Naive B cell (primary cell): ENCODE measurements at places on chromosomes 1 and 21. TPM values are rescaled to one million over a fixed set of nuclear protein-coding genes. Genes with fewer than 3 reads are reported as not detected.

NOC2L gene
- 73.1 TPM for polyA plus RNA-seq

RGS5 gene
- polyA plus RNA-seq, result not detected

EPHA2 gene
- not detected for polyA plus RNA-seq

CATSPERE gene
- polyA plus RNA-seq, result 0.16 TPM

GPR52 gene
- not detected for polyA plus RNA-seq

CCDC181 gene
- polyA plus RNA-seq, result not detected

DNA sequence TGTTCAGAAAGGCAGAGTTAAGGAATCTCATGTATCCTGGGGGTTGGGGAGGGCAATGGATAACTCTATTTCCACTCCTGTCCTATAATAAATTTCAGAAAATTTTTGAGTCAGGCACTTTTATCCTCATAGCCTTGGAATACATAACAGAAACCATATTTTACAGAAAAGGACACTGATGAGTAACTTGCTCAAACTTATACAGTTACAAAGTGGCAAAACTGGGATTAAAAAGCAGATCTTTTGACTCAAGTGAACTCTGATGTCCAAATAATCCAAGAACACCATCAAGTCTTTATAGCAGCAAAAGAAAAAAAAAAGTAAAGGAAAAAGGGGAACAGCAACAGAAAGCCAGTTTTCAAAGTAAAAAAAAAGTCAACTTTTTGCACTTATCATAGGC, 36.9 kb downstream of the PHC2 start:
- no peak overlapping the region for H3K27ac ChIP-seq
- DNase-seq, result no peak
- no peaks in the 10 kb centered on the region for H3K4me1 ChIP-seq
- H3K36me3 ChIP-seq, result no peaks in the 10 kb centered on the region

DNA sequence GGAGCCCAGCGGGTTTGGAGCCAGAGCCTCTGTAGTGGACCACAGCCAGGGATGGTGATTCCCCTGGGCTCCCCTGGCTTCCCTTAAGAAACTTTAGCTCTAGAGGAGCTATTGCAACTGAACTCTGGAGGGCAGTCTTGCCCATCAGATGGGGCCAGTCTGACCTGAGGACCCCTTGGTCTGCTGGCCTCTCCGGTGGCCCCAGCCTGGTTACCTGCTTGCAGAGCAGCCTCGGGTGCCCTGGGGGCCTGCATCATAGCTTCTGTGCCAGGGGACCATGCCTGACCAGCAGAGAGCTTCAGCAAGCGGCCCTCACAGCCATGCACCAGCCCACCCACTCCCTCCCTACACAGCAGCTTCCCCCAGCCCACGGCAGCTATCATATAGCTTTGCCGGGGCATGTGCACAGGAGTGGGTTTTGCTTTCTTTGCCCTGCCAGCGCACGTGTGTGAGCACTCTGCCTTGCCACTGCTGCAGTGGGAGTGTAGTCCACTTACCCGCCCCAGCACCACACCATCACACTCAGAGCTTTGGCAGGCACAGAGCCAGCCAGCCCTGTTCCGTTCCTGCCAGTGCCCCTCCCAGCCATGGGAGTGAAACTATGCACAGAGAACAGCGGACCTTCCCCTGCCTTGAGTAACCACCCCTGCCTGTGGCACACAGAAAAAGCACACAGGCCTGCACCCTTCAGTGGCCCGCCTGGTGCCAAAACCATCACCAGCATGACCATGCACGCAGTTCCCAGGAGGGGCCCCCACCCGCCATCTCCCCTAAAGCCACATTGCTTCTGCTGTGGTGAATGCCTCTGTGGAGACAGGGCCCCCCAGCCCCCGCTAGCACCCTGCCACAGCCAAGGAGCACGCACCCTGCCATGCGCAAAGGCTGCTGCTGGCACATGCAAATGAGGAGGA, 442.9 kb upstream of the NEGR1 start:
- no peaks in the 10 kb centered on the region for H3K4me1 ChIP-seq
- no peaks in the 10 kb centered on the region for H3K36me3 ChIP-seq
- no peaks in the 10 kb centered on the region for H3K27me3 ChIP-seq
- no peak overlapping the region for H3K4me3 ChIP-seq
- DNase-seq, result no peak

GRCh38 chr1:151638812-151639211, 27.0 kb downstream of the SNX27 start:
- no peak overlapping the region for H3K27ac ChIP-seq
- no peaks in the 10 kb centered on the region for H3K27me3 ChIP-seq
- H3K4me1 ChIP-seq, result peaks cover 9% of the 10 kb centered on the region
- H3K36me3 ChIP-seq, result peaks cover 9% of the 10 kb centered on the region

DNA sequence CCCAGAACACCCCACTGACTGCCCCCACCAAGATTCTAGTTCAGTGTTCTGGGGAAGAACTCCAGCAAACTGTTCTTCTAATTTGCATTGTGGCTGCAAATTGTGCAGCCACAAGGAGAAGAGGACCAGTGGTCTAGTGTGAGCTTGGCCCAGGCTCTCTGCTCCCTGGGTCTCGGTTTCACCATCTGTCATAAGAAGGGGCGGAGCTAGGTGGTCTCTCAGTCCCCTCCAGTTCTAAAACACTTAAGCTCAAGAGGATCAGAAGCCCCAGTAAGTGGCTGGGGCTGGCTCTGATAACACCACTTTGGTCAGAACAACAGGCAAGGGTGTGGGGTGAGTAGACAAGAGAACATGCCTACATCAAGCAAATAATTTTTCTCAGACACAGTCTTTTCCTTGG, 99.9 kb downstream of the BEND5 start:
- H3K27me3 ChIP-seq, result peaks cover 3% of the 10 kb centered on the region
- no peak overlapping the region for H3K27ac ChIP-seq
- DNase-seq, result no peak
- no peak overlapping the region for H3K4me3 ChIP-seq
- H3K4me1 ChIP-seq, result peaks cover 8% of the 10 kb centered on the region
- no peaks in the 10 kb centered on the region for H3K36me3 ChIP-seq

GRCh38 chr1:9473032-9473807, 66.0 kb upstream of the SLC25A33 start:
- peaks cover 18% of the 10 kb centered on the region for H3K27me3 ChIP-seq
- no peak for DNase-seq
- H3K4me1 ChIP-seq, result no peaks in the 10 kb centered on the region
- H3K36me3 ChIP-seq, result no peaks in the 10 kb centered on the region

- peaks cover 5% of the 10 kb centered on the region for H3K27me3 ChIP-seq
- no peak for DNase-seq
- no peak overlapping the region for H3K4me3 ChIP-seq
- no peak overlapping the region for H3K27ac ChIP-seq
- H3K36me3 ChIP-seq, result peaks cover 4% of the 10 kb centered on the region
Observed at GRCh38 chr1:181175356-181175910, 86.9 kb downstream of the IER5 start.

DNA sequence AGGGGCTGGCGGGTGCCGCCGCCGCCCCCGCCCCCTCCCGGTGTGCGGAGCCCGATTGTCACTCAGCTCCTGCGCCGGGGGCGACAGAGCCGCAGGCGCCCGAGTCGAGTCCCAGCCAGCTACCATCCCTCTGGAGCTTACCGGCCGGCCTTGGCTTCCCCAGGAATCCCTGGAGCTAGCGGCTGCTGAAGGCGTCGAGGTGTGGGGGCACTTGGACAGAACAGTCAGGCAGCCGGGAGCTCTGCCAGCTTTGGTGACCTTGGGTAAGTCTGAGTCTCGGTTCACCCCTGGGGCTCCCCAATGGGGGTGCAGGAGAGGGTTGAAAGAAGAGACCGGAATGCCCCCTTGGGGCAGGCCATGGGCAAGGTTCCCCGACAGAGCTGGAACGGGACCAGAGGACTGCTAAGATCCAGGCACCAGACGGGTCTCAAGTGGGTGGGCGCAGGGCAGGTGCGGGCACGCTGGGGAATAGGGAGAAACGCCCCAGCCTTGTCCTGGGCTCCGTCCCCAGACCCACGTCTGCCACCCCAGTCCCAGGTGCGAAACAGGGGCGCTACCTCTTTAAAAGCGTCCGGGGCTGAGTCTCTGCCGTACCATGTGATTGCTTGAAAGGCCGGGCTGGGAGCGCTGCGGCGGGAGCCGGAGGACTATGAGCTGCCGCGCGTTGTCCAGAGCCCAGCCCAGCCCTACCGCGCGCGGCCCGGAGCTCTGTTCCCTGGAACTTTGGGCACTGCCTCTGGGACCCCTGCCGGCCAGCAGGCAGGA, at the start of gene ADORA1:
TSS of gene ADORA1 (plus strand) at position 61 of the 765 bp plus-strand sequence. CDS start 1,116 bp downstream, outside the sequence.
- H3K4me3 ChIP-seq, result peak within 1 kb of the TSS; percentile 77
- DNase-seq, result no peak

DNA sequence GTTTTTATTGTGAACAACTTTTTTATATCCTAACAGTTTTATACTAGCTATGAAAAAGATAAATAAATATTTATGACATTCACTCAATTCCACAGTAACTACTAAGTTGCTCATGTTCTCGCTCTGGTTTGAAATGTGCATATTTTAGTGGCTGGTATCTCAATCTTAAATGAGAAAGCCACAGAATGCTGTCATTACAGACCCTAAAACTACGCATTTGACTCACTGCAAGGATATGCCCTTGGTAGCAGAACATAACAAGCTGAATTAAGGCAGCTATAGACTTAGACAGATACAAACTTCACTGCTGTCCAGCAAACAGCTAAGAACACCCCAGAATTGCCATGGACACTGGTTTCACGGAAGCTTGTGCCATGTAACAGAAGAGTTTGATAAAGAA, 19.0 kb downstream of the DAB1 start:
- no peak overlapping the region for H3K27ac ChIP-seq
- DNase-seq, result no peak
- no peaks in the 10 kb centered on the region for H3K27me3 ChIP-seq
- H3K36me3 ChIP-seq, result no peaks in the 10 kb centered on the region

GRCh38 chr1:7401814-7402547, 369.1 kb upstream of the VAMP3 start:
- no peak for DNase-seq
- no peaks in the 10 kb centered on the region for H3K36me3 ChIP-seq
- no peak overlapping the region for H3K4me3 ChIP-seq
- no peaks in the 10 kb centered on the region for H3K4me1 ChIP-seq
- peaks cover 13% of the 10 kb centered on the region for H3K27me3 ChIP-seq

DNA sequence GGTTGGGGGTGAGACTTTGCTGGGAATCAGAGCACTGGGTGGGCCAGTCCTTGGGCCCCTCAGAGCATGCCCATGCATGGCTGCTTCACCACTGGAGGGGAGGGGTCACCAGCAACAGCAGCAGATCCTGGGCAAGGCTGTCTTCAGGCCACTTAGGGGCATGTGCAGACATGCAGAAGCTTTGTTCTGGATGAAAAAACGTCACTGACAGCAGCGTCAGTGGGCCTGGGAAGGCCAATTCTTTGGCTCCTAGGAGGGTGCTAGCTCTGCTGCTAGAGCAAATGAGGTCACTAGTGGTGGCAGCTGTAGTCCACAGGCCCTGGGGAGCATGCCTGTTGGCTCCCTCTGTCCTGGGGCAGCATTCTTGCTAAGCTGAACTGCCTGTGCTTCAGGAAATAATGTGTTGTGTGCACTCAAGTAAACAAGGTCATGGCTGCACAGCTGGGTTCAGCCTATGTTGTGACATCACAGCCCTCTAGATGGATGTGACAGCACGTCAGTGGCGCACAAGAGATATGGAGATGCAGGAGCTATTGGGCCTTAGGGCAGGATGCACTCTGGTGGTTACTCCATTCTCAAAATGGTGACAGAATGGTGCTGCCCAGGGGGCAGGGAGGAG, 27.0 kb downstream of the ZC3H11B start:
- H3K27me3 ChIP-seq, result no peaks in the 10 kb centered on the region
- H3K4me1 ChIP-seq, result peaks cover 2% of the 10 kb centered on the region
- H3K36me3 ChIP-seq, result no peaks in the 10 kb centered on the region
- DNase-seq, result no peak

DNA sequence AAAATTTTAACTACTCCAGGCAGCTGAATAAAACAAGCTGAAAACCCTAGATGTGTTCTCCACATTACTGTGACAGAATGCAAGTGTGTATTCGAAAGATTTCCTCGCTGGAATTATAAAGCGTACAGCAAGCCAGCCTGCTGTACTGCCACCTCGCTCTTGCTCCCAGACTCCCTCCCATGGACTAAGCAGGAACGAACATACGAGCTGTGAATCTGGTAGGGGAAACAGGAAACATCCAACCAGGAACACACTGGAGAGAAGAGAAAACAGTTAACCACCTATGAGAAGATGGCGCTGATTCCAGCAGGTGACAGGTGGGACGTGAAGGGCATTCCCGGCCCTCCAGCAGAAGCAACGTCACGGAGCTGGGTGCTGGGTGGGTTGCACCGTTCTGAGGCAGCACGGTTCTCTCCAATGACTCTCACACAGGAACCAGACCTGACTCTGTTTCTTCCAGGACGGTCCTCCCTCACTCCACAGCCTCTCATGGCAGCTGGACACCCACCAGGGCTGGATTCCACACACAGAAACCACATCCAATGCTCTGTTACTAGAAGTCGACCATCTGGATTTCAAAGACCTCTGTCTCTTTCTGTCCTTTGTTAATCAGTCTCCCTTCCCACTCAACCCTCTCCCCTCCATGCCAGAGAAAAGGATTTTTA, 219.2 kb downstream of the RERE start:
- no peak overlapping the region for H3K27ac ChIP-seq
- no peak overlapping the region for H3K4me3 ChIP-seq
- DNase-seq, result no peak
- H3K4me1 ChIP-seq, result peaks cover 28% of the 10 kb centered on the region

- no peaks in the 10 kb centered on the region for H3K4me1 ChIP-seq
- H3K27me3 ChIP-seq, result peaks cover 20% of the 10 kb centered on the region
- H3K27ac ChIP-seq, result no peak overlapping the region
- H3K36me3 ChIP-seq, result no peaks in the 10 kb centered on the region
- no peak overlapping the region for H3K4me3 ChIP-seq
Observed at GRCh38 chr1:186194107-186194756, 180.8 kb downstream of the TPR start.

GRCh38 chr1:110916669-110917306, 43.8 kb downstream of the CD53 start:
- H3K4me1 ChIP-seq, result peaks cover 6% of the 10 kb centered on the region
- no peak for DNase-seq
- H3K27me3 ChIP-seq, result peaks cover 32% of the 10 kb centered on the region

- no peaks in the 10 kb centered on the region for H3K27me3 ChIP-seq
- H3K4me1 ChIP-seq, result no peaks in the 10 kb centered on the region
- no peak for DNase-seq
Observed at GRCh38 chr1:186754542-186755145, 74.1 kb upstream of the PLA2G4A start.
